ENCODE measurements at places on chromosomes 2 and 18.

- no peak for DNase-seq
Measured at GRCh38 chr18:23710068-23710527, 20.8 kb downstream of the LAMA3 start.

DNA sequence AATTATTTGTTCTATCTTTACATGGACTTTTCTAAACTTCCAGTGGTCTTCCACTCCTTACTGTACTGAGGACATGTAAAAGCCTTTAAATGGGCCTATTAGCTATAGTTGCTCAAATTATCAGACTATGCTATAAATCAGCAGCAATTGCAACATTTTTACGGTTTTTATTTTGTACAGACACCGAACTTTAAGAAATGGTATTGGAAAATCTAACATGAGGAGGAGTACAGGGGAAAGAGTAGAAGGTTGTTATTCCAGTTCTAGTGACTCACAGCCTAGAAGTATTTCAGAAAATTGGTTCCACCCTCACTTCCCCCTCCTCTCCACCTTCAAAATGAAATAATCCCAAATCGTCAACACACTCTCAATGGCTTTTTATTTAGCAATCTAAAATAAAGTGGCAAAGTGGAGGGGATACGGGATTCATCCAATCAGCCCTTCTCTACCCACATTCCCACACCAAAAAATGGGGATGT lies 1.1 kb downstream of the NCKAP1 start:
- DNase-seq, result no peak

- DNase-seq, result no peak
Measured at GRCh38 chr2:233011702-233012131, 1.3 kb downstream of the NGEF start.

DNA sequence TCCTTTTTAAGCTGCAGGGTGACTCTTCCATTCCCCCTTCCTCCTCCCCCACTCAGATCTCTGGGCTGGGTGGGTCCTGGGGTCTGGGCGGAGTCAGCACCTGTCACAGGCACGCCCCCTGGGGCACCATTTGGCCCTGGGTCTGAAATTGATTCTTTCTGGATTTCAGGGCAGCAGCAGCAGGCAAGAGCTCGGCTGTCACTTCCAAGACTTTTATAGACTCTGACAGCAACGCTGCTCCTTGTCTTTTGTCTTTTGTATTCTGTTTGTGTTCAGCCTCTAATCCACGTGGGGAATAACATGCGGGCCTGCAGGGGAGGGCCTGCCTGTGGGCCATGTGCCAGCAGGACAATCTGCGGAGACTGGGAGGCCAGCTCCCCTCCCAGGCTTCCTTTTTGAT lies 3.9 kb downstream of the BOD1L2 start:
- DNase-seq, result no peak

- DNase-seq, result no peak
Measured at GRCh38 chr18:12750076-12750714, 47.4 kb downstream of the PSMG2 start.

DNA sequence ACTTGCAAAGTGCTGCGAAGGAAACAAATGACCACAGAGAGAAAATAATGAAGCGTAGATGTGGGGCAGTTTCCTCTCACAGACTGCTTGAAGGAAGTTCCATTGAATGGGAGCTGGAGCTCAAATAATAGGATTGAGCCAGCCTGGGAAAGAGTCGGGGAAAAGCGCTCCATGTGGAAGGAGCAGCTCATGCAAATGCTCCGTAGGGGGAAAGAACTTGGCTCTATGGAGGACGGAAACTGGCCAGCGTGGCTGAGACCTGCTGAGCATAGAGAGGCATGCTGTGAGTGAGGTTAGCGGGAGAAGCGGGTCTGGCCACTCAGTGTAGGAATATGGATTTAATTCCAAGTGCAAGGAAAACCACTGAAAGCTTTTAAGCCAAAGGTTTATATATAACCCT lies 28.6 kb upstream of the VIT start:
- DNase-seq, result no peak

- DNase-seq, result peak; percentile 4
Measured at GRCh38 chr2:182133195-182133891, 147.7 kb downstream of the PPP1R1C start.

DNA sequence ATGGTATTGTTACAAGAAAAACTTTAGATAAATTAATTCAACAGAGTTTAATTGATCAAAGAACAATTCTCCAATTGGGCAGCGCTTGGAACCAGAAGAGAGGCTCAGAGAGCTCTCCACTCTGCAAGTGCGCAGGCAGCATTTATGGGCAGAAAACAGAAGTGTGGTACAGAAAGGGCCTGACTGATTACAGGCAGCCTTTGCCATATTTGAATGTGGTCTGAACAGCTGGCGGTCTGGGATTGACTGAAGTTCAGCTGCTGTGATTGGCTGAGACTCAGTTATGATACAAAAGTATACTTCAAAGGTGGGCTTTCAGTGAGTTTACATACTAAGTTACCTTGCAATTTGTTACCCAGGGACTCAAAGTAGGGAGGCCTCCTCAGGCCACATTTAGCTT lies 301.3 kb upstream of the ID2 start:
- DNase-seq, result no peak

- no peak for DNase-seq
Measured at GRCh38 chr2:24490181-24490689, 819 bp upstream of the NCOA1 start.

DNA sequence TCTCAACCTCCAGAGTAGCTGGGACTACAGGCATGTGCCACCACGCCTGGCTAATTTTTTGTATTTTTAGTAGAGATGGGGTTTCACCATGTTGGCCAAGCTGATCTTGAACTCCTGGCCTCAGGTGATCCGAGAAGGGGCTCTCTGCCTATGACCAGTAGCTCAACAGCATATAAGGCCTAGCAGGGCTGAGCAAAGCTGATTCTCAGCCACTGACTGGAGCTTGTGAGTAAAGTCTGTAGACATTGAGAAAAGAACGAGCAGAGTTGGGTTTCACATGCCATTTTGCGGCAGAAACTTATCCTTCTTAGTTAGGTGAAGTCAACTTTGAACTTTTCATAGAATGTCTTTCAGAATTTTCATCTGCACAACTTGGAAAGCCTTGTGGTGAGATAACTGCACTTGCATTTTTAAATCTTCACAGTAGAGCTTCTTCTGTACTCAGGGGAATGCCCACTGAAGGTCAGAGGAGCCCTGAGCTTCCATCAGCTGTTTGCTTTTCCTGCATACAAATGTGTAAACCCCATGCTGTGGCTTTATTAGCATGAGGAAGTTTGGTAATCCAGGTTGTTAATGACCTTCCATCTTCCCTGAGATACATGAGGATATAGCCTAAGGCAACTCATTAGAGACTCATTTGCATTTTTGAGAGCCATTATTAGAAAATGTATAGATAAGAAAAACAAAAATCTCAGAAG lies 602.4 kb downstream of the METTL4 start:
- no peak for DNase-seq

DNA sequence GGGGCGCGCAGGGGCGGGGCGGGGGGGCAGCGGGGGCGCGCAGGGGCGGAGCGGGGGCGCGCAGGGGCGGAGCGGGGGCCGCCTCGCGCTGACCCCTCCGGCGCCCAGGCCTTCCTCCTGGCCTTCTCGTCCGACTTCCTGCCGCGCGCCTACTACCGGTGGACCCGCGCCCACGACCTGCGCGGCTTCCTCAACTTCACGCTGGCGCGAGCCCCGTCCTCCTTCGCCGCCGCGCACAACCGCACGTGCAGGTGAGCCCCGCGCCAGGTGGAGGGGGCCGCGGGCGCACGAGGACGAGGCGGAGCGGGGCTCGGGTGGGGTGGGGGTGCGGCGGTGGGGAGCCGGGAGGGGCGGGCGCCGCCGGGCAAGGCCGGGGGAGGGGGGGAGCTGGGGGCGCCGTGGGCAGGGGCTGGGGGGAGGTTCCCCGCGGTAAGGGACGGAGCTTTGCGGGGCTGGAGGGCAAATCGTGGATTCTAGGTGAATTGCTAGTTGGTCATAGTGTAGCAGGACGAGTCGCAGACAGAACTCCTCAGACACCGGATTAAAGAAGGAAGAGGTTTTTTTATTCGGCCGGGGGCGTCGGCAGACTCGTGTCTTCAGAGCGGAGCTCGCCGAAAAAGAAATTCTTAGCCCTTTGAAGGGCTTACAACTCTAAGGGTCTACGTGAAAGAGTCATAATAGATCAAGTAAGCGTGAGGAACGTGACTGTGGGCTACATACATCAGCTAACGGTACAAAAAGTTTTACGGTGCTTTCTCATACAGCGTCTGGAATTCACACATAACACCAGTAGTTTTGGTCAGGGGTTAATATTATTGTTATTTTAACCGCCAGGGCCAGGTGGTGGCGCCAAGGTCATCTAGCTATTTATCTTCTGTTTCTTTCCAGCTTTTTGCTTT lies 29.9 kb downstream of the ANO7 start:
- no peak for DNase-seq
